ENCODE measurements at places on chromosomes 13 and 19.

DNA sequence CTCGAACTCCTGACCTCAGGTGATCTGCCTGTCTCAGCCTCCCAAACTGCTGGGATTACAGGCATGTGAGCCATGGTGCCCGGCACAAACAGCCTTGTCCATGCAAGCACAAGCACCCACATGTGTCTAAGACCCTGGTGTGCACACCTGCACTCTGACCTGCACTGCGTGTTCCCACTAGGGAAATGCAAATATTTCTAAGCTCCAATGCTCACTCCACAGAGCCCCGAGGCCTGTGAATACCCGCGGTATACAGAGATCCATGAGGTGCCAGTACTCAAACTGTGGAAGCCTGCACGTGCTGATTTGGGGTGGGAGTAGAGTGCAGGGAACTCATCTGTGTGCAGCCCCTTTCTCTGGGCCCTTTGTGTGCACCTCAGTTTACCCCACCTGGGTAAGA, 14.7 kb downstream of the GADD45B start:
- no peak for DNase-seq

DNA sequence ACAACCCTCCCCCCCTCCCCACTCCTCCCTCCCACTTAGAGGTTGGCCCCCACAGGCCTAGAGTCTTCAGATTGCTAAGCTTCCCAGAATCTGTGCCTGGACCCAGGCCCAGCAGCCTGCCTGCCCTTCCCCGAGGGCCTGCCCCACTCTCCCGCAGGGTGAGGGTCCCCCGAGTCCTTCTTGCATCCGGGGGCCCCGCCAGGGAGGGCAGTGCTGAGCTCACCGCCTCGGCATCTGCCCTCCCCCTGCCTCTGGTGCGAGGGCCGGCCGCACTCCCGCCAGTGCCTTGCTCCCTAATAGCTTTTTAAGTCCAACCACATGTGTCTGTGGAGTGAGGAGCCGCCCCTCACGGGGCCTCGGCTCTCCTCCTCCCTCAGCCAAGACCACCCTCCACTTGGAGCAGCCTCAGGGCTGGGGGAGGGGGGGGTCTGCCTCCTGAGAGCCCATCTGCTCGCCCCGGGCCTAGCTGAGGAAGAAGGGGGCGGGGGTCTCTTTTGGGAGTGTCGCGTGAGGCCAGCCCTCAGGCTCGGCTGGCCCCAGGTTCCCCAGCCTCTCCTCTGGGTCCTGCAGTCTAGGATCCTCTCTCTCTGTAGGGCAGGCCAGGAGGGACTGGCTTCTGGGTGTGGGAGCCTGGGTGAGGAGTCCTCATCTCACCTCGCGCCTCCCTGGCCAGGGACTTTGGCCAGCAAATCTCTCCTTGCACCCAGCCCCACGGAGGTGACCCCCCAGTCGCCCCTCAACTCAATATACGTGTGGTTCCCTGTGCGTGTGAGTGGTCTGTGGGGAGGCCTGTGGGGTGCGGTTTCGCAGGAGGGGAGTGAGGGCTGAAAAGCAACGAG, 47.2 kb downstream of the LYL1 start:
- no peak for DNase-seq

DNA sequence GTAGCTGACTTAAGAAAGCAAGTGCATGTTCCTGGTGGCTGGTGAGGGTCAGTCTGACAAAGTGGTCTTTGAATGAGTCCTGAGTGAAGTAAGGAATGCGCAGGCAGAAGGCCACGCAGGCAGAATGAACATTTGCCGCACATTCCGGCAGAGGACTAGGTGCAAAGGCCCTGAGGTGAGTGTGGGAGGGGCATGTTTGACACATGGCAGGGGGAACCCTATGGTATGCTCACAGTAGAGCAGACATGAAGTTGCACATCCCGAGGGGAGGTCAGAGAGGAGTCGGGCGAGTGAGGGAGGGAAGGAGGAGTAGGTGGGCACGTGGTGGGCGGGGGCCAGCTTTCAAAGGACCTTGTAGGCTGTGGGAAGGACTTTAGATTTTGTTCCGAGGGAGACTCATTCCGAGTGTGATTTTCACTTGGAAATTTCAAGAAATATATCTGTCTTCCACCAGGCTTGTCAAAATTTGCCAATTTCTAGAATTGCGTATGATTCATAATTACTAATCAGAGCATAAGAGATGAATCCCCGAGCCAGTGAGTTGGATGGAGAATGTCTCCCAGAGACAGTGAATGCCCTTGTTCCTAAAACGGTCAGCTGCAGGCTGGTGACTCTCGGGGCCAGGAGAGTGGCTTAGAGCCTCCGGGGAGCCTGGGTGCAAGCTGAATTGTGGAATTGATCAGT, 40.3 kb downstream of the ERICH6B start:
- DNase-seq = no peak

GRCh38 chr13:80906860-80907259, 565.9 kb upstream of the SPRY2 start:
- DNase-seq = no peak

GRCh38 chr19:44282846-44283245, 22.0 kb downstream of the ZNF235 start:
- DNase-seq = no peak

- DNase-seq = no peak
Measured at GRCh38 chr19:49506575-49507105, 5.8 kb upstream of the FCGRT start.

DNA sequence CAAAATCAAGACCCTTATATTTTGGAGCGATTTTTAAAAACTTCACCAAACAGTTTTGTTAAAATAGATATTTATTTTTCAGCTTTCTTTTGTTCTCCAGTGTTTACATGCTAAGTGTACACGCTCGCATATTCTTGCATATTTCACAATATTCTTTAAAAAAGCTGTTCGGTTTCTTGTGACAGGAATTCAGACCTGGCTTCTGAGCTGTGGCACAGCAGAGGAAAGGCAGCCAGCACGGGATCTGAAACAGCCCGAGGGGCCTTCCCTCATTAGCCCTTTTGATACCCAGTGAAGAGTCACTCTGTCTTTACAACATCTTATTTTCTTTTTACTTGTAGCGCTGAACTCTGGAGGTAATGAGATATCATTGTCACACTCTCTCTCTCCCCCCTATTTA, 234.0 kb downstream of the B3GLCT start:
- no peak for DNase-seq

- DNase-seq = no peak
Measured at GRCh38 chr19:925087-925525, 729 bp upstream of the ARID3A start.

GRCh38 chr19:55643003-55643886, at the start of gene ZNF581:
Gene ZNF581 (plus strand): TSS chr19:55643649. CDS start chr19:55644572, 923 bp downstream.
- DNase-seq = peak; percentile 24

- no peak for DNase-seq
Measured at GRCh38 chr13:94296471-94296870, 183.0 kb downstream of the DCT start.
